Nephron progenitor cell (in vitro differentiated cells): ENCODE measurements at places on chromosomes 7 and 10.

DNA sequence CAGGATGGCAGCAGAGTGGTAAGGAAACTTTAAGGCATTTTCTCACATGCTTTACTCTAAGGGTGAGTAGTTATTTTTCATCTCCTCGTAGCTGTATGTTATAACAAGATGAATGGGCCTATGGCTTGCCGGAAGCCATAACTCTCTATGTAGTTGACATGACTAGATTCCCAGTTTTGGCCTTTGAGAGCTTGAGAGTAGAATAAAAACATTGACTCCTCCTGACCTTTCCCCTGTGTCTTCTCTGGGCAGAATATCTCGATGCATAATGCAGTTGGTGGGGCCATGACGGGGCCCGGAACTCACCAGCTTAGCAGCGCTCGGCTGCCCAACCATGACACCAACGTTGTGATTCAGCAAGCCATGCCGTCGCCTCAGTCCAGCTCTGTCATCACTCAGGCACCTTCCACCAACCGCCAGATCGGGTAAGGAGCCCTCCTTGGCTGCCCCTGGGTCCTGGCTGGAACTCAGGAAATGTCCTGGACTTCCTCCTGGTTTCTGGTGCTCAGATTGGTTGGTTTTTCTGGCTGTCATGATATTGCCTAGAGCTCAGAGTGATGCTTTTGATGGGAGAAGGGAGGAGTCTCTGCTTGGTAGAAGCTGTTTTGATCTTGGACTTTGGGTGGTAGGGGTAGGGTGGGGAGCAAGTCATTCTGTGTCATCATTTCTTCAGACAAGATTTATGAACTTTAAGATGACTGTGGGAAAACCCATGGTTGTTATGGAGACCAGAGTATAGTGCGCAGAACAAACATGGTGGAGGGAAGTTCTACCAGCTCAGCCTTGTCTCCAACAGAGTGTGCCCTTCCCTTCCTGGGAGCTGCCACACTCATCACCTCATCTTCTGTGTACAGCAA lies 158.0 kb downstream of the CREB5 start:
- no peaks in the 10 kb centered on the region for H3K36me3 ChIP-seq
- peaks cover 59% of the 10 kb centered on the region for H3K4me1 ChIP-seq
- H3K4me3 ChIP-seq: no peak overlapping the region
- H3K27me3 ChIP-seq: no peaks in the 10 kb centered on the region
- DNase-seq: peak; percentile 38
- H3K27ac ChIP-seq: peak overlapping the region; percentile 44

- no peak for DNase-seq
- peaks cover 4% of the 10 kb centered on the region for H3K27me3 ChIP-seq
- no peaks in the 10 kb centered on the region for H3K36me3 ChIP-seq
- no peaks in the 10 kb centered on the region for H3K4me1 ChIP-seq
Measured at GRCh38 chr7:156222611-156223010, 410.3 kb upstream of the SHH start.

GRCh38 chr7:5349437-5350173 lies 66.9 kb downstream of the SLC29A4 start:
- peaks cover 53% of the 10 kb centered on the region for H3K4me1 ChIP-seq
- peak; percentile 40 for DNase-seq
- peak overlapping the region; percentile 53 for H3K4me3 ChIP-seq
- H3K36me3 ChIP-seq: peaks cover 65% of the 10 kb centered on the region
- no peak overlapping the region for H3K27ac ChIP-seq

DNA sequence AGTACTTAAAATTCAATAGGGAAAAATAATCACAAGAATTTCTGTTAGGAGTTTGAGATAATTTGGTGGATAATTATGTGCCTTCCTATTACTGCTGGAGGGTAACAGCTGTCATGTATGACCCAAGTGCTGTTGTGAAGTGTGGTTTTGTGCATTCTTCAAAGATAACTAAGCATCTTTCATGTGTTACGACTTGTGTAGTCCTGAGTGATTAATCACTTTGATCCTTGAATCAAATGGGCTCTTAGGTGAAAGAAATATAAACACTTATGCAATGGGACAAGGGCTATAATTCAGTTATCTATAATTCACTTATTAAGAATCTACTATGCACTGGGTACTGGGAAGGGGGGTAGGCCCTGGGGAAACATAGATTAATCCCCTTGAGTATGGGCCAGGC lies 89.0 kb downstream of the CH25H start:
- no peaks in the 10 kb centered on the region for H3K36me3 ChIP-seq
- DNase-seq: no peak
- no peaks in the 10 kb centered on the region for H3K4me1 ChIP-seq
- no peak overlapping the region for H3K4me3 ChIP-seq
- H3K27ac ChIP-seq: no peak overlapping the region

DNA sequence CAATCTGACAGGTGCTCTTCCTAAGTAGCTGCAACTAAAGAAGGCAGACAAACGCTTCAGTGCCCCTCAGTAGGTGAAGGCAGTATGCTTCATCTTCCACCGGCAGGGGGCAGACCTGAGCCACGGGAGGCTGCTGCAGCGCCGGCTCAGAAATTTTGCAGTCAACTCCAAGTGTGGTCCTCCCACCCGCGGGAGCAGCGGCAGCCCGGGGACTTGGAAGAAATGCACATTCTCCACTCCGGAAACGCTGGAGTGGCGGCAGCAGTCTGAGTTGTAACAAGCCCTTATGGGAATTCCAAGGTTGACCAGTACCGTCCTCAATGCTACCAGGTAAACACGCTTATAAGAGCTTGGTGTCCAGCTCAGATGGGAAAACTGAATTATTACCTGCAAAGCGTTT lies 3.4 kb downstream of the IGFBP3 start:
- peaks cover 72% of the 10 kb centered on the region for H3K27me3 ChIP-seq
- H3K4me1 ChIP-seq: peaks cover 23% of the 10 kb centered on the region
- H3K27ac ChIP-seq: no peak overlapping the region
- DNase-seq: peak; percentile 96
- H3K4me3 ChIP-seq: no peak overlapping the region

GRCh38 chr7:132575419-132575981 lies 770 bp downstream of the PLXNA4 start:
- H3K27ac ChIP-seq: no peak overlapping the region
- H3K4me3 ChIP-seq: peak overlapping the region; percentile 67
- DNase-seq: peak; percentile 53
- no peaks in the 10 kb centered on the region for H3K36me3 ChIP-seq
- H3K4me1 ChIP-seq: peaks cover 37% of the 10 kb centered on the region

DNA sequence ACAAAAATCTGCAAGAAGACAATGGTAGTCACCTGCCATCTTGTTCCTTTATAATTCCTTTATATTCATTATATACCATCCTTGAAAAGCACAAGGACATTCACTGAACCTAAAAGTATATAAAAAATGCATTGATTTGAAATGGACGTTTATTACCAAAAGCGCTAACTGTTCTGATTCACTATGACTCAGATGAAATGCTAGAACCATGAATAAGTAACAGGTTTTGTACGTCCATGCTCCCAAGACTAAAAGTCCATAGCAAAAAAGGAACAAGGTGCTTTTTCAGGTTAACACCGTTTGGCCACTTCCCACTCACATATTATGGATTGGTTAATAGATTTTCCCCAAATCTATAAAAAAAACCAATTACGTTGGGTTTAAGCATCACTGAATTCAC lies 109.4 kb downstream of the PPP1R17 start:
- peaks cover 30% of the 10 kb centered on the region for H3K27me3 ChIP-seq
- no peaks in the 10 kb centered on the region for H3K36me3 ChIP-seq
- H3K4me3 ChIP-seq: no peak overlapping the region
- no peaks in the 10 kb centered on the region for H3K4me1 ChIP-seq
- DNase-seq: no peak
- H3K27ac ChIP-seq: no peak overlapping the region

DNA sequence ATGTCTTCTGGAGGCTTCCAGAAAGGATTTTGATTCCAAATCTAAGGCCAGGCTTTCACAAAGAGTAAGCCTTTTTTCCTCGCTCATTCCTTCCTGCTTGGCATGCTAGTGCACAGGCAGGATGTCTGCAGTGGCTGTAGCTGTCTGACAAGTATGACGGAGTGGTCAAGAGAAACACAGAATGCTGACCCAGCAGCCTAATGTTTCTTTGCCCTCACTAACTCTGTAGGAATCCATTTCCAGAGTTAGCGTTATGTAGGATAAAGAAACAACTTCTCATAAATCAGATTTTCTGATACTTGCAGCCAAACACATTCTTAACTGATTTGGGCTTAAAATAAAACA lies 190.8 kb upstream of the AGK start:
- no peak overlapping the region for H3K27ac ChIP-seq
- no peak overlapping the region for H3K4me3 ChIP-seq
- DNase-seq: no peak
- H3K4me1 ChIP-seq: peaks cover 25% of the 10 kb centered on the region
- H3K36me3 ChIP-seq: no peaks in the 10 kb centered on the region

GRCh38 chr10:77829356-77829755 lies 97.2 kb downstream of the DLG5 start:
- H3K36me3 ChIP-seq: peaks cover 61% of the 10 kb centered on the region
- H3K27me3 ChIP-seq: no peaks in the 10 kb centered on the region
- no peak for DNase-seq
- H3K4me3 ChIP-seq: no peak overlapping the region
- H3K4me1 ChIP-seq: peaks cover 4% of the 10 kb centered on the region

DNA sequence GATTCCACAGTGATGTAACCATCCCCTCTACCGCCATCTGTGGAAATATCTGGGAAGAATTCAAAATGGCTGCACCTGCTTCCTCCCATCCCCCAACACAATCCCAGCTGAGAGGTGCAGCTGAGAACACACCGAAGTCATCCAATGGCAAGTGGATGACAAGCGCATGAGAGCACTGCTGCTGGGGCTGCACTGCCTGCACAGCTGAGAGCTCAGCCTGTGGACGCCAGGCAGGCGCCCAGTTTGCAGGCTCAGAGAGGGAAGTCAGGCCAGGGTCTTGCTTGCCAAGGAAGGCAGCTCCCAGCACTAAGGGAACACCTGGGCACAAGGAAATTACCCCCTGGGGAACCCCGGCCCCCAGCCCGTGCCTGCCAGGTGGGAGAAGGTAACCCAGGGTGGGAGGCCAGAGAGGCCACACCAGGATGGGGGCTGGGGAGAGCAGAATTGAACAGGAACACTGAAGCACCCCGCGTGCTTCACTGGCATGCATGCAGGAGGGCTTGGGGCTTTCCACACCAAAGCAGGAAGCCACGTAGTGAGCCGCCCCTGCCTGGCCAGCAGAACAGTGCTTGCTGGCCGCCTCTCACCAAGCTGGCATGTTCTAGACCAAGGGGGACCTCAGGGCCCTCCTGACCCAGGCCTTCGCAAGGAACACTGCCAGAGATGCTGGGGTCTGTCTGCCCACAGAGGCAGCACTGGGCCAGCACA lies 46.2 kb downstream of the FAM53B start:
- peaks cover 17% of the 10 kb centered on the region for H3K36me3 ChIP-seq
- DNase-seq: no peak
- H3K4me1 ChIP-seq: peaks cover 87% of the 10 kb centered on the region

DNA sequence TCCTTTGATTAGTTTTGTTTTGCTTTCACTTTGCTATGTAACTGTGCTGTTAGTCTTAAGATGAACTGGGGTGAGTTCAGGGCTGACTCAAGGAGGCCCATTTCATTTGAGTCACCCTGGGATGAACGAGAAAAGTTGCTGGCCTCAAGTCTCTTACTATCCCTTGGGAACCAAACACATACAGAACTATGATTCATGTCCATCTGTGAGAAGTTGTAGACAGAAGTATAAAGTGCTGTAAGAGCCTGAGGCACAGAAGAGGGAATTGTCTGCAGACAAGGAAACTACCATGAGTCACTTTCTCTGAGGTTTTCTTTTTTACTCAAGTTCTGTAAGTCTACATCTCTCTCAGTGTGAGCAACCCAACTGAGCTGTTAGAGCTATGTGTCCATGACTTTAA lies 179.8 kb upstream of the CSTF2T start:
- no peaks in the 10 kb centered on the region for H3K27me3 ChIP-seq
- DNase-seq: no peak

- peaks cover 8% of the 10 kb centered on the region for H3K27me3 ChIP-seq
- peaks cover 29% of the 10 kb centered on the region for H3K4me1 ChIP-seq
- H3K4me3 ChIP-seq: no peak overlapping the region
- peak; percentile 16 for DNase-seq
- peak overlapping the region; percentile 66 for H3K27ac ChIP-seq
- no peaks in the 10 kb centered on the region for H3K36me3 ChIP-seq
Measured at GRCh38 chr10:122019414-122019975, 30.5 kb downstream of the TACC2 start.

DNA sequence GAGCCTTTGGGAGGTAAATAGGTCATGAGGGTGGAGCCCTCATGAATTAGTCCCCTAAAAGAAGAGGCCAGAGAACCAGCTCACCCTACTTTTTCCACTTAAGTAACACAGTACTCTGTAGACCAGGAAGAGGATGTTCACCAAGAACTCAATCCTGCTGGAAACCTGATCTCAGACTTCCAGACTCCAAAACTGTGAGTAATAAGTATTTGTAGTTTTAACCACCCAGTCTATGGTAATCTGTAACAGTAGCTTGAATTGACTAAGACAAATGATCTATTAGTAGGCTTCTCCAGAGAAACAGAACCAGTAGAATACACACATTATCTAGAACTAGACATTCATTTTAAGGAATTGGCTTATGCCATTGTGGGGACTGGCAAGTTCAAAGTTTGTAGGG lies 51.5 kb downstream of the ANKMY2 start:
- DNase-seq: no peak
- H3K36me3 ChIP-seq: peaks cover 12% of the 10 kb centered on the region
- H3K4me1 ChIP-seq: peaks cover 22% of the 10 kb centered on the region

- no peaks in the 10 kb centered on the region for H3K27me3 ChIP-seq
- peak overlapping the region; percentile 55 for H3K27ac ChIP-seq
- H3K36me3 ChIP-seq: peaks cover 47% of the 10 kb centered on the region
Measured at GRCh38 chr7:80187727-80188126, 53.1 kb downstream of the GNAI1 start.

GRCh38 chr10:8173243-8173865 lies 118.9 kb downstream of the GATA3 start:
- H3K4me1 ChIP-seq: peaks cover 10% of the 10 kb centered on the region
- H3K27me3 ChIP-seq: peaks cover 15% of the 10 kb centered on the region
- H3K36me3 ChIP-seq: peaks cover 5% of the 10 kb centered on the region
- no peak overlapping the region for H3K27ac ChIP-seq
- H3K4me3 ChIP-seq: no peak overlapping the region

- H3K4me1 ChIP-seq: no peaks in the 10 kb centered on the region
- H3K27me3 ChIP-seq: no peaks in the 10 kb centered on the region
- peaks cover 33% of the 10 kb centered on the region for H3K36me3 ChIP-seq
- DNase-seq: no peak
- H3K27ac ChIP-seq: no peak overlapping the region
- H3K4me3 ChIP-seq: no peak overlapping the region
Measured at GRCh38 chr7:132836746-132837145, 245.1 kb downstream of the CHCHD3 start.

DNA sequence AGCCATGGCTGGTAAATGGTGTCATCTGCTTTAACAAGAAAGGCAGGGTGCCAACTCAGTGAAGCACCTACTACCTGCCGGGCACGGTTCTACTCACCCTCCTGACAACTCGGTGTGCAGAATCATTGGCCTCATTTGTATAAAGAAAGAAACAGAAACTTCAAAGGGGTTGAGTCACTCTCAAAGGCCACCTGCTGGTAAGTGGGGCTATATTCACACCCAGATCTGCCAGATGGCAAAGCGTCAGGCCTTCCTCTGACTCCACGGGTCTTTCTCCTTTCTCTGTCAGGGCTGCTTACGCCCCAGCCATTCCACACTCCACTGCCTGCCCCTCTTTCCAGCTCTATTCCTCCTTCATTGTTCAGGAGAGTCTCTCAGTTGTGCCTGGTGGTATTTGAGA lies 309.2 kb downstream of the GFRA1 start:
- no peak overlapping the region for H3K27ac ChIP-seq
- no peaks in the 10 kb centered on the region for H3K36me3 ChIP-seq
- peaks cover 8% of the 10 kb centered on the region for H3K27me3 ChIP-seq
- H3K4me1 ChIP-seq: peaks cover 12% of the 10 kb centered on the region
- no peak overlapping the region for H3K4me3 ChIP-seq

GRCh38 chr7:75639886-75640190 lies 98.9 kb downstream of the HIP1 start:
- H3K27ac ChIP-seq: peak overlapping the region; percentile 90
- peaks cover 3% of the 10 kb centered on the region for H3K27me3 ChIP-seq
- DNase-seq: peak; percentile 15
- peaks cover 58% of the 10 kb centered on the region for H3K4me1 ChIP-seq
- peaks cover 6% of the 10 kb centered on the region for H3K36me3 ChIP-seq
- peak overlapping the region; percentile 93 for H3K4me3 ChIP-seq
